Fibroblast of lung (primary cell): ENCODE measurements at places on chromosomes 2 and 18. TPM values are rescaled to one million over a fixed set of nuclear protein-coding genes. Genes with fewer than 3 reads are reported as not detected.

The AQP12A gene
- not detected in 2 replicates for total RNA-seq

The PLCD4 gene
- 3.9 and 10.7 TPM in 2 replicates for total RNA-seq

The HAAO gene
- 2.8 and 4.1 TPM in 2 replicates for total RNA-seq

DNA sequence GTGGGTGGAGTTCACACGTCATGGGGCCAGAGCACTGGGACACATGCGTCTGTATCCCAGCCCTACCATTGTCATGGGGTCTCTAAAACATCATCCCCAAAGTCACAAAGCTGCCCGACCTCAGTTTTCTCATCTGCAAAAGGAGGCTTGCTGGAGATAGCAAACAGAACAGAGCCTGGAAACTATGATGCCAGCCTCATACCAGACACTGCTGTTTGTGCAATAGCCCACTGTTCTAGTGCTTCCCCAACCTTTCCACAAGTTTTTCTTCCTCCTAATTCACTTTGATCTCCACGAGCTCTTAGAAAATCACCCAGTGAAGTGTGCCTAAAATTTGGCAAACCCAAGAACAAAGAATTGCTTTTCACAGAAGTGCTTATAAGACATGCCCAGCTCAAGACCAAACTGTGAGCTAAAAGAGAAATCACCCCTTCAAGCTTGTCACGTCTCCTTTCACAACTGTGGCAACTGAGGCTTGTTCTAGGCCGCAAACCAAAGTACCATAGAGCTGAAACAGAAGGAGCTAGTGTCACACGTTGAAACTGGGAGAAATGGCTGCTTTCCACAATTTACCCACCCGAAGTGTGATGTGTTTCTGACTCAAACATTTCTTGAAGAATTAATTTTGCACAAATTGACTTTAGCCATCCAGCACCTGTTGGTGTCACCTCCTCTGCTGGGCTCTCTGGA, 162.7 kb upstream of the ID2 start:
- H3K4me1 ChIP-seq = no peaks in the 10 kb centered on the region
- H3K27ac ChIP-seq = no peak overlapping the region
- no peak overlapping the region for H3K4me3 ChIP-seq
- DNase-seq = no peak
- H3K36me3 ChIP-seq = no peaks in the 10 kb centered on the region
- no peaks in the 10 kb centered on the region for H3K27me3 ChIP-seq

DNA sequence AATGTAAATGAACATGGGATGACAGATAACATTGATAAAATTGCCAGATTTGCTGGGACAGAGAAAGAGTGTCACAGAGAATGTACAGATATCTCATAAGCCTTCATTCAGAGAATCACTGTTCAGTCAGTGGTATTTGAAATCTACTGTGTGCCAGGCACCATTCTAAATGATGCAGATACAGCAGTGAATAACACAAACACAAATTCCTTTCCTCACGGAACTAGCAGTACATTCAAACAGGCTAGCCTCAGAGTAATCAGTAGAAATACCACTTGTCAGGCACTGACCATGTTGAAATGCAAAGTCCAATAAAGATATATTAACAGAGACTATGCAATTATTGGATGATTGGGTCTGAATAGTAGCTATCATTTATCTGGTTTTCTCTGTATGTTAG, 211.0 kb downstream of the RDH14 start:
- no peaks in the 10 kb centered on the region for H3K27me3 ChIP-seq
- H3K27ac ChIP-seq = no peak overlapping the region
- DNase-seq = no peak
- H3K4me1 ChIP-seq = no peaks in the 10 kb centered on the region
- no peak overlapping the region for H3K4me3 ChIP-seq
- H3K36me3 ChIP-seq = no peaks in the 10 kb centered on the region

DNA sequence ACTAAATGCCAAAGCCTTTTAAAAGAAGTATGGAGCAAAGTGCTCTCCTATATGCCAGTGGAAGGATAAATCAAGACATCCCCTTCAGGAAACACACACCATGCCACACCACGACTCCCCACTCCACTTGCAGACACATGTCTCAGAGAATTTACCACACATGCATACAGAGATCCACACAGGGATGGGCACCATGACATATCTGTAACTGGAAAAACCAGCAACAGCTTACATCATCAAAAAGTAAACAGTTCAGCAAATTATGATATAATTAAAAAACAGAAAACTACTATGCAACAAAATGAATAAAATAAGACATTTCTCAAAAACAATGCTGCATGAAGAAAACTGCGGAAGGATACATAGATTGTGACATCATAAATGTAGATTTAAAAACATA, 29.6 kb downstream of the RBMS1 start:
- H3K4me1 ChIP-seq = peaks cover 13% of the 10 kb centered on the region
- no peak overlapping the region for H3K27ac ChIP-seq
- H3K4me3 ChIP-seq = no peak overlapping the region
- H3K27me3 ChIP-seq = no peaks in the 10 kb centered on the region
- H3K36me3 ChIP-seq = no peaks in the 10 kb centered on the region

- no peaks in the 10 kb centered on the region for H3K4me1 ChIP-seq
- no peak overlapping the region for H3K4me3 ChIP-seq
- no peak overlapping the region for H3K27ac ChIP-seq
- H3K27me3 ChIP-seq = no peaks in the 10 kb centered on the region
Measured at GRCh38 chr18:12062974-12063373, 30.7 kb upstream of the ANKRD62 start.
